Renal cortex interstitium (tissue), 15 donors: ENCODE measurements at places on chromosomes 7 and 10.

GRCh38 chr7:435630-436366 is 83.8 kb downstream of the PDGFA start:
- no peak for DNase-seq

DNA sequence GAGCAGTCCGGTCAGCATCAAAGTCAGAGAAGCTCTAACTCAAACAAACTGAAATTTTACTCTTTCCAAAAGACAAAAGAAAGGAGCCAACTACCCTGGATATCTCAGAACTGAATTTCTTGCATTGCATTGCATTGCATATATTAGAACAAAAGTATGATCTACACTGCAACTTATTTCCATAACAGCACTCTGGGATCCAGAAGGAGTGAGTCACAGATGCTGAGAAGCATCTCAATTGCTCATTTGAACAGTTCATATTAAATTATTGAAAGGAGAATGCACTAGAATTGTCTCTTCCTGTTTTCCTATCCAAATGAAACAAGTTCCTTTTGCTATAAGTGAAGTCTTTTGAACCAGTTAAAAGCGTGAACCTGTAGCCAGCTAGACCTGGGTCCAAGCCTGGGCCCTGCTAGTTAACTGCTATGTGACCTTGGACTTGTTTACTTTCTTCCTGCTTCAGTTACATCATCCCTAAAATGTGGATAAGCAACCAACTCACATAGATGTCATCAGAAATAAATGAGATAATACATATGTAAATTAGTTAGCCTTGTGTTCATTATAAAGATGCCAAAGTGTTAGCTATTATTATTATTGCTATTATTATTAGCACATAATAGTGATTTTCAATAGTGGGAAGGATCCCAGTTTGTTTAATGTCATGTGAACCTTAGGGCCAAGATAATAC is 184.1 kb downstream of the CREB5 start:
- DNase-seq: no peak

DNA sequence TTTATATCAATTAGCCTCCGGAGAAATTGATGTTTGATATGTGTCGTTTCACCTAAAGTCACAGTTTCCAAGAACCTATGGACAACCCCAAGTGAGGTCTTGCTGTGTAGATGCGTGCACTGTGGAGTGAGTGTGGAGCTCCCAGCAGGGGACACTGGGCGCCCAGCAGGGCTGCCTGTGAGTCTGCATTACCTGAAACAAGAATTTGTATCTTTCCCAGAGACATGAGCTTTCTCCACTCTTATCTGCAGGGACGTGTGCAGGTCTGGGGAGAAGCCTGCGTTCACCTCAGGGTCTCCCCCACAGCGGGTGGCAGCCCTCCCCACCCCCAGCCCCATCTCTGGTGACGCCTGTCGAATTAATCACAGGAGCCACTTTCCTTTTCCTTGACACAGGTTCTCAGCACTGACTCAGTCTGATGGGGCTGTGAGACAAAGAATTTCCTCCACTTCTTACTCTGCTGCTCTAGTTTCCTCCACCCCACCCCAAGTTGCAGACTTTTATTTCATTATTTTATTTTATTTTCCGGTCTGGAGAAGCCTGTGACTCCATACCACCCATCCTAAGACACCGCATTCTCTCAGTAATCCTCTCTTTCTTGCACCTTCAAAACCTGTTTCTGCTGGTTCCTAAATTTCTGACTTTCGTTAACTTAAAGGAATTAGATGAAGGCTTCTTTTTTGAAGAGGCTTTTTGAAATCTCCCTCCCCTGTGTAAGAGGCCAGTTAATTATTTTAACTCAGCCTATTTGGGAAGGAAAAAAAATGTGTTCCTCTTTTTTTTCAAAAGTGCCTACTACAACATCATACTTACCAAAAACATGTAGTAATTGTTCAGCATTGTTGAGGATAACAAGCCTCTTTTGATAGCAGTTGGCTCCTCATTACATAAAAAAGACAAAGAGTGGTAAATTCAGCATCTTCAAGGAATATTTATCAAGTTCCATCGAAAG is 17.0 kb upstream of the INSIG1 start:
- no peak for DNase-seq

- no peak for DNase-seq
Observed at GRCh38 chr7:99514050-99514449, 9.6 kb downstream of the ZKSCAN5 start.

DNA sequence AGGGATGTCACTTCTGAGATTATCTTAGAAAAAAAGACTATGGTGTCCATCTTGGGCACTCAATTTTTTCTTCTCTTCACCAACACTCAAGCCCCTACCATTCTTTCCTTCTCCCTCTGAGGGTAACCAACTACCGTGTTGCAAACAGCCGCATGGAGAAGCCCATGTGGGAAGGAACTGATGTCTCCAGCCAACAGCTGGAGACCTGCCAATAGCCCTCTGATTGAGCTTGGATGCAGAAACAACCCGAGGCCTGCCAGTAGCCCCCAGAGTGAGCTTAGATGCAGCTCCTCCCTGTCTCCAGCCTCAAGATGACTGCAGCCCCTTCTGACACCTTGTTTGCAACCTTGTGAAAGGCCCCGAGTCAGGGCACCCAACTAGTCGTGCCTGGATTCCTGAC is 36.4 kb upstream of the CHCHD3 start:
- DNase-seq: no peak

DNA sequence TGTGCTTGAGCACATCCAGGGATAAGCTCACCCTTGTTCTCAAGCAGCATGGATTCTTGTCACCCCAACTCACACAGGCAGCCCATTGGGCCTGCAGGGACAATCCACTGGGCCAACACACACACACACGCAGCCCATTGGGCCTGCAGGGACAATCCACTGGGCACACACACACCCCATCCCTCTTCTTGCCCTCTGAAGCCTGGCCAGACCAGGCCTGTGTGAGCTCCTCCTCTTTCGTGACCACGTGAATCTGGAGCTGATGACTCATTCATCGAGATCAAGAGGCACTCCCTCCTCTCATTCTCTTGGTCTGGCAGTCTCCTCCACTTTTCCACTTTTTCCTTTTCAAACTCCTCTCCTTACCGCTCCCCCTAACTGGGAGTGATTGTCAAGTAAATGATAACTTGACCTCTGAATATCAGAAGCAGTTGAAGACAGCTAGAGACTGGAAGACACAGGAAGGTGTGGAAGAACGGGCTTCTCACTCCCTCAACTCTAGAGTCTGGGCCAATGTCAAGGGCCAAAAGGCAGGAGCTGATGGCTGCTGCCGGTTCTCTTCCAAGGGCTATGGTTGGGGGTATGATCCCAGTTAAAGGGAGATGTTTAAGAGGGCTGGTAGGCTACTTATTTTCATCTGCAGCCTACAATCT is 89.7 kb downstream of the HIPK2 start:
- no peak for DNase-seq

- DNase-seq: no peak
Observed at GRCh38 chr10:8041284-8041991, 13.1 kb upstream of the GATA3 start.

DNA sequence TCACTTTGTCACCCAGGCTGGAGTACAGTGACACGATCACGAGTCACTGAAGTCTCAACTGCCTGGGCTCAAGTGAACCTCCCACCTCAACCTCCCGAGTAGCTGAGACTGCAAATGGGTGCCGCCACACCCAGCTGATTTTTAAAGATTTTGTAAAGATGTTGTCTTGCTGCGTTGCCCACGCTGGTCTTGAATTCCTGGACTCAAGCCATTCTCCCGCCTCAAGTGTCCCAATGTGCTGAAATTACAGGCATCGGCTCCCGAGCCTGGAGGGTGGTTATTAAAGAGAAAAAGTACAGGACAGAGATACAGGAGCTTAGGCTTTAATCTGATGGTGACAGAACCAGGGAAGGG is 55.1 kb downstream of the KCTD7 start:
- DNase-seq: no peak

DNA sequence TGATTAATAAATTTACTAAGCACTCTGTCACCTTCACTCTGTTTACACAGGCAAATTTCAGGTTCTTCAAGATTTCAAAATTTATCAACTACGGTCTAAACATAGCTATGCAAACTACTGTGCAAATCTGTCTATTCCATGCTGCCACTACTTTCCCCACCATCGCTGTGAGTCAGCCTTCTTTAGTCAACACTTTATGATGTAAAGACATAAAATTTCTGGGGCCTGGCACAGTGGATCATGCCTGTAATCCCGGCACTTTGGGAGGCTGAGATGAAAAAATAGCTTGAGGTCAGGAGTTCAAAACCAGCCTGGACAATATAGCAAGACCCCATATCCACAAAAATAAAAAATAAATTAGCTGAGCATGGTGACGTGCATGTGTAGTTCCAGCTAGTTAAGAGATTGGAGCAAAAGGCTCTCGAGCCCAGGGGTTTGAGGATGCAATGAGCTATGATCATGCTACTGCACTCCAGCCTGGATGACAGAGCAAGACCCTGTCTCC is 42.6 kb downstream of the CNOT4 start:
- no peak for DNase-seq

DNA sequence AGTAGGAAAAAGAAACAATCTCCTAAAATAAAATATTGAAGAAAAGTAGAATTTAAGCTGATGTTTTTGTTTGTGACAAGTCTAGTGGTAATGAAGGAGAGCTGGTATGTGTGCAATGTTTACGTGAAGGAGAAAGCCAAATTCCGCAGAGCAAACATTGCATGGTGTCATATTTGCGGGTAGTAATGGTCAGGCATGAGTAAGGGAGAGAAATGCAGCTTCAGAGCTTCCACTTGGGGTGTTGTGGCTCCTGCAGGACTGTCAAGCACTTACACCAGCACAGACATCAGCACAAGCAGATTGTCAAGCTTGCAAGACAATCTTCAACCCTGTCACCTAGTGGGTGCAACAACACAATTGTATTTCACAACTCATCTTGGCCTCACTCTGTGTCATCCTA is 136.5 kb upstream of the ETV1 start:
- no peak for DNase-seq

DNA sequence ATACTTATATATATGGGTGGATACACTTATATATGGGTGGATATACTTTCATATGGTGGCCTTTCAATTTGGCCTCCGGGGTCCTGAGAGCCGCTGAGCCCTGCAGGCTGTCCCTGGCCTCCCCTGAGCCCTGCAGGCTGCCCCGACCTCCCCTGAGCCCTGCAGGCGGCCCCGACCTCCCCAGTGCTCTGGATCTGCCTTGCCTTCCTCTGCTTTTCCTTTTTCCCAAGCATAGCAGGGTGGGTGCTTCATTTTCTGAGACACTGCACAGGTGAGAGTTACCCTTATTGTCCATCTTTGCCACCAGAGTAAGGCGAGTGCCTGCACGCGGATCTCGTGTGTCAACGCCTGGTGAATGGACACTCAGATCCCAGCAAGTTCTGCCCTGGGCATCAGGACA is 106.6 kb downstream of the VIPR2 start:
- no peak for DNase-seq

GRCh38 chr10:114758331-114758730 is 63.2 kb upstream of the FHIP2A start:
- no peak for DNase-seq

DNA sequence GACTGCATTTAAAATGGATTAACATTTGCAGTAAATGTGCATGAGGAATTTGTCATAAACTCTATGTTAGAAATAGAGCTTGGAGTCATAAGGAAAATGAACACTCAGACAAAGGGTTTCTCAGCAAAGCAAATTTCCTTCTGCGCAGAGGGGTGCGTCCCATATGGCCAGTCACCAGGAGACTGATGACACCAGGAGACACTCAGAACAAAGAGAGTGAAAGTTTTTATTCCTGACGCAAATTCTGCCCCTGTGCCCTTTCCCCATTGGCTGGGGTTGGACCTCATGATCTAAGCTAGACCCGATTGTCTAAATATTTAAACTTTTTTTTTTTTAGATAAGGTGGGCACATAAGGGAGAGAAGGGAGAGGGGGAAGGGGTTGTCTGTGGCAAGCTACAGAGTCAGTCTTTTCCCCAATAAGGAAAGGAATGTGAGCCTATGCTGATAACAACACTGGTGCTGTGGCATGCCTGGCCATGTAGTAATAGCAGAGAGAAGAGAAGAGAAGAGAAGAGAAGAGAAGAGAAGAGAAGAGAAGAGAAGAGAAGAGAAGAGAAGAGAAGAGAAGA is 202.0 kb downstream of the POM121L12 start:
- no peak for DNase-seq

- no peak for DNase-seq
Observed at GRCh38 chr10:89129911-89130310, 77.2 kb downstream of the CH25H start.

- DNase-seq: no peak
Observed at GRCh38 chr10:70672165-70673042, at the start of gene ADAMTS14. ADAMTS14 (plus strand) TSS chr10:70672506; CDS start chr10:70672803, 297 bp downstream.

DNA sequence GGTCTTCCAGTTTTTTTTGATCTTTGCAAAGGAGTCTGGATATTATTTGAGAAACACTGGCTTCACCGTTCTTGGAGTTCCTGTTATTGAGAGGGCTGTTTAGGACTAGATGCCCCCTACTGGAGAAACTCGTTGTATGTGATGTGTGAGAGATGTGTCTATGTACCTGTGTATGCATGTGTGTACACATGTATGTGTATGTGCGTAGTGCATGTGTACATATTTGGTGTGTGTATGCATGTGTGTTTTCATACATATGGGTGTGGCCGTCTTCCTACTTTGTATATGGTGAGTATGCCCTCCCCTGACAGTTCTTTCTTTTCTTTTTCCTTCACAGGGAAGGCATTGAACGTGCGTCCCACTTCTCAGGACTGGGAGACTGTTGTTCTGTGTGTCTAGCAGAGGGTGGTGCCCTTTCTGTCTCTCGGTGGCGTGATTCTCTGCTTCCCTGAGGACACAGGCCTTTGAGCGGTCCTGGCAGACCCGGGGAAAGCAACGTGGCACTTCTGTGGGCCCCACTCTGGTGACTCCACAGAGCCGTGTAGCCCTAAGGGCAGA is 3.0 kb upstream of the CALHM3 start:
- DNase-seq: no peak

DNA sequence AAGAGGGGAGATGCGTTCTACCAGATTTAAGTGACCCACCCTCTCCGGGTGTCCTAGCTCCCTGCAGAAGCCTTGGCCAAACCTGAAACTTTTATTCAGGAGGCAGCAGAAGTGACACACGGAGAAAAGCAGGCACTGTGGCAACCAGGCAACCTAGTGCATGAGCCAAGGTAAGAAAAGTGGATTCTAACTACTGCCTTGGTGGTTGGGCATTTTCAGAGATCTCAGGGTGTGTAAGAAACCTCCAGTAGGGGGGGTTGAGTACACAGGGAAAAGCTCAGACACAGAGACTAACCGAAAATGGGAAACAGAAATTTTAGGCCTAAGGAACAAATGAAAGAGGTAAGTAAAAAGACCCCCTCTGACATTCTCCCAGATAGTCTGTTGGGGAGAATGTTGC is 645.7 kb downstream of the ANKRD7 start:
- no peak for DNase-seq

DNA sequence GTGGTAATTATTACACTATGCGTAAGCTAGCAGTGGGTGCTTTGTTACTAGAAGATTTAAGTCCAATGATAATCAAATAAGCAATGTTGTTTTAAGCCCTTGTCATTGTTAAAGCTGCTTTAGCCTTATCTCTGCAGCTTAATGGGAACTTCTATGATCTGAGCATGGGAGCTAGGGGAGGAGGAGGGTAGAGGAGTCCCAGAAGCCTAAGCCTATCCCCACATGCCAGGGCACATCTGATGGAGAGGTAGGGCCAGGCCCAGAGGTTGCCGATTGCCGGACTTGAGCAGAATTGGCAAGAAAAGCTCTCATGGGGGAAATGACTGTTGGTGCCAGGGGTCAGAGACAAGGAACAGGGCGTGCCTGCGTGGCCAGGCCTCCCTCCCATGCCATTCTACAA is 13.4 kb downstream of the CUBN start:
- DNase-seq: no peak
